ENCODE measurements at places on chromosomes 5 and 9.

GRCh38 chr5:80141681-80142080 is 106.5 kb downstream of the THBS4 start:
- no peak for DNase-seq

DNA sequence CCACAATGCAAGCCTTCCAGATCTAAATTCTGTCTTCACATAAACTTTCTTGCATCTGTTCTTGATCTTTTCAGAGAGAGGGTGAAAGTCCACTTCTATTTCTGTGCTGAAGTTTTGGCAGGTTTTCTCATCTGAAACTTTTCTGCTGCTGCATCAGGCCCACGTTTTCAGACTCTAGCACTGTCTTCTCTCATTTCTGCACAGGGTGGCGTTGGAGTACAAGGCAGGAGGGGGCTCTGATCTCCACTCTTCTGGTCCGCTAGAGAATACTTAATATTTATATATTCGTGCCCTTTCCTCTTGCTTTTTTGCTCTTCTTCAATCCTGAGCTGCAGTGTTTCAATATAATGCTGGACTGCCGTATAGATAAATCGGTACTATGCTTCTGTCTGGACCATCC is 204.0 kb upstream of the PRDM9 start:
- DNase-seq, result no peak

DNA sequence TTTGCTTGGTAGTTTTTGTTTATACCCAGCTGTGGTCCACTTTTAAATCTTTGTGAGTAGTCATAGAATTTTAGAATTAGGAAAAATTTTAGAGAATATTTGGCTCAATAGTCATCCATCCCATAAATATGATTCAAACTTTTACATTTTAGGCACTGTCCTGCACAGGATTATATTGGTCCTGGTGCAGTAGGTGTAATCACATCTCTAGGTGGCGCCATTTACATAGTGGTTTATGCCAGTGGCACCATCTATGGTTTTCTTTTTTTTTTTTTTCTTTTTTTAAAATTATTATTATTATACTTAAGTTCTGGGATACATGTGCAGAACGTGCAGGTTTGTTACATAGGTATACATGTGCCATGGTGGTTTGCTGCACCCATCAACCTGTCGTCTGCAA is 260.7 kb upstream of the KCNN2 start:
- DNase-seq, result no peak

DNA sequence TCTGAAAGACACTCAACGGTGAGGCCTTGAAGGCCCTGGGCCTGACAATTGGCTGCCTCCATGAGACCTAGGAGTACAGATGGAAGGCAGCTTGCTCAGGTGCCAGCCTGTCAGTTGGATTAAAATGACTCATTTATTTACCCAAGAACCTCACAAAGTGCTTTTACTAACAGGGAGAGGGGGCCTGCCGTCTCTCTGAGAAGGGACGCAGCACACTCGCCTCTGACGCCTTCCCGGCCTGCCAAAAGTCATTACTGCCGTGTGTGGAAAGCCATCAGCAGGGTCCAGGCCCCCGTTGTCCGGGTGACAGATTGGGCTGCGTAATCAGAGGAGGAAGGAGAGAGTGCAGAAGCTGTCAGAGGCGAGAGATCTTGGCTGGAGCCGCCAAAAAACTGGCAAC is 32.4 kb downstream of the DDX31 start:
- no peak for DNase-seq

DNA sequence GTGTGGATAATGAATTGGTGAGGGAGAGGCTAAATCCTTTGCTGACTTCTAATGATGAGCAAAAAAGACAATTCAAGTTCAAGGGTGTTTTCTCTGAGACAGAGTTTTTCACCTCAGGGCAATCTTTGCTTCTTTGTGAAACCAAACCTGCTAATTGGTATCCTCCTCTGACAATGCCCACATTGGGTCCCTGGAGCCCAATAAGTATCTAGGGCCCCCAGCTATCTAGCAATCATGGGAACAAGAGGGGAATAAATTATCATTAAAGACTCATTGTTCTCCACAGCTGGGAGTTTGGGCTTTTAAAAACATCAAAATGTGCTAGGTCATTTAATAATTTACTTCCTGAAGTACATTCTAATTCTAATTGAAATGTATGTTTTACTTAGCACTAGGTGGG is 227.3 kb downstream of the TMEM167A start:
- no peak for DNase-seq

DNA sequence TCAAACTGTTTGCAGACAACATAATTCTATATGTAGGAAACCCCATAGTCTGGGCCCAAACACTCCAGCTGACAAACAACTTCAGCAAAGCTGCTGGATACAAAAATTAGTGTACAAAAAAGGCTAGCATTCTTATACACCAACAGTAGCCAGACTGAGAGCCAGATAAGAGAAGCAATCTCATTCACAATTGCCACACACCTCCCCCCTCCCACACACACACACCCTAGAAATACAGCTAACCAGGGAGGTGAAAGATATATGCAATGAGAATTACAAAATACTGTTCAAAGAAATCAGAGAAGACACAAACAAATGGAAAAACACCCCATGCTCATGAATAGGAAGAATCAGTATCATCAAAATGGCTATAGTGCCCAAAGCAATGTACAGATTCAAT is 9.0 kb downstream of the MTREX start:
- no peak for DNase-seq

GRCh38 chr5:15731699-15732098 is 231.7 kb downstream of the FBXL7 start:
- no peak for DNase-seq

DNA sequence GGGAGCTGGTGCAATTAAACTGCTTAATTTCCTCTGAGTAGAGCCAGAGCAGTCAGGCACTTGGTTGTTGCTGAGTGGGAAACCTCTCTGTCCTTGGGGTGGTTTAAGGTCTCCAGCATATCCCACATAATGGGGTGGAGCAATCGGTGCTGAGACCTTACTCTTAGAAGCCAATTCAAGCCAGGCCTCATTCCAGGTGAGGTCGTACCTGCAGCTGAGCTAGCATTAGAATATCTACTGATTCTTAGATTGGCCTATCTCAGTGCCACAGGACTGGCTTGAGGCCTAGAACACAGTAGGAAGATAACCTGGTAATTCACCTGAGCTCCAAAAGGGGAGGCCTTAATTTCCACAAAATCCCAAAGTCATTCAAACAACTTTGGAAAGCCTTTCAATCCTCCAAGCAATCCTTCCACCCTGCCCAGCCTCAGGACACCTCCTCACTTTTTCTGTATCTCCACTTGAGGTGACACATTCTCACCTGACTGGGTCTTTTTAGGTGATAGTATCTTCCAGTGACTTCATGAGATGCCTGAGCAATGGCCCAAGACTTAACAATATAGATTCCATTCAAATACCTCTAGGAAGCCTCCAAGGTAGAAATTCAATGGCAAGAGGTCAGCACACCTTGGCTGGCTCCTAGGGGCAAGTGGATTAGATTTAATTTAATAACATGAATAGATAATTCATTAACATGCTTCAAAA is 91.0 kb downstream of the FEM1C start:
- DNase-seq, result no peak

DNA sequence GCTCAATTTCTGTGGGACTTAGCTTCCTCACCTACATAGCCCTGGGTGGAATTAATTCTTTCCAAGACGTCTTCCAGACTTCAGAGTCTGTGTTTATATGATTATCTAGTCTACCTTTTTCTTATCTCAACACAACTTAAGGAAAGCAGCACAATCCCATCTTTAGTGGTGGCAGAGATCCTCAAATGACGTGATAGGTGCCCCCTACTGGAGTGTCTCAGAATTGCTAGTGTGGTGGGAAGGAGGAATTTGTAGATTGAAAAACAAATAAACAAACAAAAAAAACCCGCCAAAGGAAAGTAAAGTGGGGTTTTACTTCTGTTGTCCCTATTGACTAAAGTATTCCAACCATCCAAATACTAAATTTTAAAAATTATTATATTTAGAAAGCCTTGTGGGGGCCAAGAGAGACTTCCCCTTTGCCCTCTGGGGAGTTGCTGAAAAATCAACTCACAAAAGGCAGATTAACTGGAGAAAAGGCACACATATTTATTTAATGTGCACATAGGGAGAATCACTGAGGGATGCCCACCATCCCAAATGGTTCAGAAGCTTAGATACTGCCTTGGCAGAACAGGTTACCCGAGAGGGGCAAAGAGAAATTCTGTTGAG is 283.3 kb downstream of the TMEM167A start:
- peak; percentile 18 for DNase-seq

GRCh38 chr5:560792-561166 is 36.5 kb upstream of the SLC9A3 start:
- no peak for DNase-seq

DNA sequence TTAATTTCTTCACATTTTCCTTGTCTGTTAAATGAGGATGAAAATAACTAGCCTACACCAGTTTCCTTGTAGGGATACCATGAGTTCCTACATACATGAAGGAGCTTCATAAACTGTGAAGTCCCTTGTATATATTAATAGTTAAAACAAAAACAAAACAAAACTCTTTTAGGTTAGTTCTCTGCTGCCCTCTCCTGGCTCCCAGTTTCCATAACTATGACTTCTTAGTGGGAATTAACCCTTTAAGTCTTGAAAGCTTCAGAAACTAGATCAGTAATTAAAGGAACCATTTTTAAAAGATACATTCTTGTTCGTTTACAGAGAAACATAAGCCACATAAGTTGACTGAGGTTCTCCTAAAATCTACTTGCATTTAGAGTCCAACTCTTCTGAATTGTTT is 500.0 kb upstream of the C9orf72 start:
- DNase-seq, result no peak

- DNase-seq, result no peak
These were observed 40.4 kb downstream of the LMBRD2 start for GRCh38 chr5:36111238-36111637.

- DNase-seq, result no peak
These were observed 86.6 kb downstream of the NTRK2 start for GRCh38 chr9:84756171-84756570.

DNA sequence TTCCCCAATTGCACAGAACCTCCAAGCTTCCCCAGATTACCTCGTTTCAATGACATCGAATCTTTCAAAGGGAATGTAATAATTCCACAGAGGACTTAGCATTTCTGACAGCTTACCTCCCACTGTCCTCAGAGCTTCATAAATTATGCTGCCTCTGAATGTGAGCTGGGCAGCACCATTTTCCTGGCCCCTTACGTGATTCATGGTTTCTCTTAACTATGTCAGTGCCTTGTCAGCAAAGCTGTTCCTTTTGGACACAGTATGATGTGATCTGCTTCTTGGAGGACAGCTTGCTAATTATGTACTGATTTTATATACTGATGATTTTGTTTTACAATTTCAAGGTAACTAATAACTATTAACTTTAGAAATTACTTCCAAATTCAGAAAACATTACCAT is 27.7 kb upstream of the SSBP2 start:
- no peak for DNase-seq

DNA sequence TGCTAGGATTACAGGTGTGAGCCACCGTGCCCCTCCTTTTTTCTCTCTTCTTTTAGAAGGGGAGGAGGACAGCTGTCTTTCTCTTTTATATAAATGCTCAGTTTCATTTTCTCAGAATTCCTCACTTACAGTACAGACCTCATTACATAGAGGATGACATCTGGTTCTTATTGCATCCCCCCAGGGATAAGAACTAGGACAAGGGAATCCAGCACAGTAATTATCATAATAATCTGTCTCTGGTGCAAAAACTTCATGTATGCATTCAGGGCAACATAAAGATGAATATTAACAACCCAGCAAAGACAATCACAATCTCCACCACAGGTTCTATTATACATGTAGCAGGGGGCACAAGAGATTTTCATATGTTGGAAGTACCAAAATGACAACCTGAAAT is 5.1 kb downstream of the SPZ1 start:
- DNase-seq, result no peak

DNA sequence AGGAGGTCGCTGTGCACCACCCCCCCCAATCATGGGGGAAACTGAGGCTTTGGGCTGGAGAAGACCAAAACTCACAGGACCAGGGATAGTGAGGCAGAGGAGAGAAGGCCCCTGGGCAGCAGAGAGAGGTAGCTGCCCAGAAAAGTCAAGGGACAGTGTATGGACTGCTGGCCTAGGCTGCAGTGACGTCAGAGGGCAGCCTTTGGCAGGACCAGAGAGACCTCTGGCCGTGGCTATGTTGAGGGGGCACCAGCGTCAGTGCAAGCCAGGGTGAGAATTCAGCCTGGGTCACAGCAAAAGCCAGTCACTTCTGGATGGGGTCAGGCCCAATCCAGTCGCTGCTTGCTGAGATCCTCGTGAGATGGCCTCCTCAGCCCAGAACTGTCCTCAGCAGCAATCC is 26.5 kb downstream of the FLT4 start:
- no peak for DNase-seq

- no peak for DNase-seq
These were observed 208.1 kb downstream of the SNX18 start for GRCh38 chr5:54725391-54726280.

DNA sequence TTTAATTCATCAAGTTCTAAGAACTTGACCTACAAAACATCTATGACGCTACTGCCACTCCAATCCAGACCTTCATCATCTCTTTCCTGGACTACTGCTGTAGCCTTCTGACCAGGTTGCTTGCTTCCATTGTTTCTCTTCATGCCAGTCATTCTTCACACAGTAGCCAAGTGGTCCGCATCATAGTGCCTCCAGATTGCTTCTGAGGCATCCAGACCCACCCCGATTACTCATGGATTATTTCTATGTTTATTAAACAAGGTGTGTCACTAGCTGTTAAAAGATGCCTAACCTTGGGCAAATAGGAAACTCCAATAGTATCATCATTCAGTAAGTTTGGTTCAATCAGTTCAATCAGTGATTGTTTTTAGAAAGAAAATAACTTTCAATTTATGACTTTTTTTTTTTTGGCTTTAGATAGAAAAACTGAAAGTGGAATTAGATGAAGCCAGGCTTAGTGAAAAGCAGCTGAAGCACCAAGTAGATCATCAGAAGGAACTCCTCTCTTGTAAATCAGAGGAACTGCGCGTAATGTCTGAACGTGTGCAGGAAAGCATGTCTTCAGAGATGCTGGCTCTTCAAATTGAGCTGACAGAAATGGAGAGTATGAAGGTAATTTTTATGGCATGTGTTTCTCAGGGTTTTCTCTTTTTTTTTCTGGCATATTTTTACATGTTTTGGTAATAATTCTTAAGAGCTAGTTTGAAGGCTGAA is 9.5 kb downstream of the SPDL1 start:
- DNase-seq, result no peak

GRCh38 chr5:1330847-1331831 is 13.8 kb downstream of the CLPTM1L start:
- no peak for DNase-seq

DNA sequence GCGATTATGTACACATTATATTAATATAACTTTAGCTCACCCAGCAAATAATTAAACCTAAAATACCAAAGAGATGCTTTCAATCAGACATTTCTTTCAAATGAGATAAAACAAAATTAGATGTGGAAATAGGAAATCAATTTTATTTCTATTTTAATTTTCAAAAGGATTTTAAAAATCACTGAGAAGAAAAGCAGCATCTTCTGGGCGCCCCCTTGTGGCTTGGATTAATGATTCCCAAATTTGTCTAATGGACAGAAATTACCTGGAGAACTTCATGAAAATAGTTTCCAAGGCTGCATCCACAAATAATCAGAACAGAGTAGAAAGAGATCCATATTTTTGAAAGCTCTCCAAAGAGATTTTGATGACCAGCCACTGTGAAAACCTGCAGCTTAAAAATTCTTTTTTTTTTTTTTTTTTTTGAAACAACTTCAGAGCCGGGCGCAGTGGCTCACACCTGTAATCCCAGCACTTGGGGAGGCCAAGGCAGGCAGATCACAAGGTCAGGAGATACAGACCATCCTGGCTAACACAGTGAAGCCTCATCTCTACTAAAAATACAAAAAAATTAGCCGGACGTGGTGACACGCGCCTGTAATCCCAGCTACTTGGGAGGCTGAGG is 50.9 kb upstream of the CEMIP2 start:
- peak; percentile 38 for DNase-seq

- no peak for DNase-seq
These were observed 193.2 kb downstream of the GADD45G start for GRCh38 chr9:89797937-89798455.
